Upper lobe of right lung (tissue), 1 donor: ENCODE measurements at places on chromosomes 11 and 22. TPM values are rescaled to one million over a fixed set of nuclear protein-coding genes. Genes with fewer than 3 reads are reported as not detected.

Gene DHCR7
- 105 TPM for total RNA-seq

- no peak overlapping the region for H3K4me3 ChIP-seq
- H3K27me3 ChIP-seq = no peaks in the 10 kb centered on the region
- DNase-seq = peak; percentile 69
- peaks cover 28% of the 10 kb centered on the region for H3K36me3 ChIP-seq
- no peaks in the 10 kb centered on the region for H3K4me1 ChIP-seq
- no peak overlapping the region for H3K27ac ChIP-seq
Observed at GRCh38 chr22:25172153-25172552, 27.5 kb upstream of the CRYBB3 start.

Gene OR51B2
- not detected for total RNA-seq

- no peaks in the 10 kb centered on the region for H3K4me1 ChIP-seq
- peaks cover 88% of the 10 kb centered on the region for H3K36me3 ChIP-seq
- DNase-seq = no peak
- no peaks in the 10 kb centered on the region for H3K27me3 ChIP-seq
- H3K4me3 ChIP-seq = no peak overlapping the region
- H3K27ac ChIP-seq = no peak overlapping the region
Observed at GRCh38 chr11:112042161-112042960, 17.2 kb downstream of the DLAT start.

- H3K27ac ChIP-seq = no peak overlapping the region
- no peaks in the 10 kb centered on the region for H3K4me1 ChIP-seq
- no peak for DNase-seq
- no peaks in the 10 kb centered on the region for H3K36me3 ChIP-seq
Observed at GRCh38 chr11:115181538-115181937, 322.7 kb downstream of the CADM1 start.

GRCh38 chr11:102026959-102027358 lies 20.3 kb upstream of the CFAP300 start:
- peak overlapping the region; percentile 45 for H3K27ac ChIP-seq
- no peaks in the 10 kb centered on the region for H3K36me3 ChIP-seq
- H3K27me3 ChIP-seq = no peaks in the 10 kb centered on the region
- H3K4me1 ChIP-seq = no peaks in the 10 kb centered on the region
- no peak overlapping the region for H3K4me3 ChIP-seq

Gene PKDREJ
- total RNA-seq = not detected

Gene DDI1
- total RNA-seq = not detected

DNA sequence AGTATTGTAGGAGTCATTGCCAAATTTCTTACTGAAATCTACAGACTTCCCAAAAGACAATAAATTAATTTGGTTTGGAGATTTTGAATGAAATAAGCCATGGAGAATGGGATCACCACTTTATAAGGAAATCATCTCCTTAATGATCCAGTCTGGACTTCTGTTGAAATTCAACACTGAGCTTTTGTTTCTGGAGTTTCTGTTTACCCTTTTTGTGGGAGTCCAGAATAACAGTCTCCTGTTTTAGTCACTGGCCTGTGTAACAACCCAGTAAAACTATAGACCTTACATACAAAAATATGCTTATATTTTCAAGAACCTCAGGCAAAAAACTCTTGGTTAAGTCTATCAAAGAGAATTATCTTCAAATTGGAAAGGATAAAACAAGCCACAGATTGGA lies 321.7 kb upstream of the PLET1 start:
- no peaks in the 10 kb centered on the region for H3K27me3 ChIP-seq
- no peak overlapping the region for H3K27ac ChIP-seq
- H3K4me1 ChIP-seq = no peaks in the 10 kb centered on the region
- H3K36me3 ChIP-seq = no peaks in the 10 kb centered on the region
- H3K4me3 ChIP-seq = no peak overlapping the region
- no peak for DNase-seq

GRCh38 chr11:73398132-73398526 lies 21.9 kb downstream of the RELT start:
- H3K4me1 ChIP-seq = no peaks in the 10 kb centered on the region
- peak; percentile 52 for DNase-seq
- no peak overlapping the region for H3K27ac ChIP-seq
- H3K4me3 ChIP-seq = no peak overlapping the region

- H3K4me1 ChIP-seq = no peaks in the 10 kb centered on the region
- no peaks in the 10 kb centered on the region for H3K27me3 ChIP-seq
- peak; percentile 48 for DNase-seq
- H3K36me3 ChIP-seq = no peaks in the 10 kb centered on the region
- no peak overlapping the region for H3K27ac ChIP-seq
Observed at GRCh38 chr11:1087961-1088926, 13.6 kb downstream of the MUC2 start.

- H3K36me3 ChIP-seq = no peaks in the 10 kb centered on the region
- H3K4me1 ChIP-seq = peaks cover 45% of the 10 kb centered on the region
- H3K27ac ChIP-seq = peak within 1 kb of the TSS; percentile 60
- peak within 1 kb of the TSS; percentile 64 for H3K4me3 ChIP-seq
Observed at GRCh38 chr22:23180301-23180892, at the start of gene BCR. Gene BCR, plus strand, starts transcription at chr22:23180509. Its CDS starts 452 bp downstream, at chr22:23180961.

Gene LARGE1
- total RNA-seq = 33.5 TPM

DNA sequence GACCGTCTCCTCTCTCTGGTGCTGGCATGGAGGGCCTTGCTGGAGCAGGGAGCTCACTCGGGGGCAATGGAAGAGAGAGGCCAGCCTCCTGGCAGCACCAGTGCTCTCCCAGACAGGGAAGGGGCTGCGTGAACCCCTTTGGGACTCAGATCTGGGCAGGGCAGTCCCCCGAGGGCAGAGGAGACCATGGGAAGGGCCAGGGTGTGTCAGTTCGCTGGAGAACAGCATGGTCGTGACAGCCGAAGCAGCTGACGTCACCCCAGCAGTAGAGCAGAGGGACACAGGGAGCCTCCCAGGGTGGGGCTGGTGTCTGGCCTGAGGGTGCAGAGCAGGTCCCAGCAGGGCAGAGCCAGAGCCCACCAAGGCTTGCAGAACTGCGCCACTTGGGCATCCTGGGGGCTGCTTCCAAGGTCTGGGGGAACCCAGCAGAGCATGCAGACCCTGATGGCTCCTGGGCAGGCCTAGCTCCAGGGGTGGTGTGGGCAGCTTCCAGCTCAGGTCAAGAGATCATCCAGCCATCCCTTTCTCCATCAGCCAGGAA lies 71.0 kb upstream of the KCNQ1OT1 start:
- H3K36me3 ChIP-seq = no peaks in the 10 kb centered on the region
- no peak overlapping the region for H3K4me3 ChIP-seq
- no peak overlapping the region for H3K27ac ChIP-seq
- peak; percentile 48 for DNase-seq
- no peaks in the 10 kb centered on the region for H3K4me1 ChIP-seq

Gene CRYAB
- total RNA-seq = 113 TPM

DNA sequence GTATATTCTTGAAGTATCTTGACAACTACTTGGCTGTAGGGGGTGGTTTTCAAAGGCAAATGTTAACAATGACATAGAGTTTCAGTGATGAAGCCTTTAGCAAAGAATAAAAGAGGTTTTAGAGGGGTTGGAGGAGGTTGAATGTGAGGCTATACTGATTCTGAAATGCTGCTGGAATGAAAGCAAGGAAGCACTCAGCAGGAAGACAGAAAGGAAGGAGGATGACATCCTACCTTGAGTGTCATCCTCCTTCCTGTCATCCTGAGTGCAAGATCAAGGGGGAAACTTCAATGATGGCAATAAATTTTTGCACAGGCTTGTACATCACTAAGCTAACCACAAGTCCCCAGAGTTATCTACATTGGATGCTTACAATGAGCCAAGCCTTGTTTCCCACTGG lies 120.5 kb downstream of the APIP start:
- no peaks in the 10 kb centered on the region for H3K4me1 ChIP-seq
- no peak for DNase-seq
- no peak overlapping the region for H3K27ac ChIP-seq

GRCh38 chr22:29700900-29701154 lies 19.0 kb upstream of the CABP7 start:
- no peak overlapping the region for H3K4me3 ChIP-seq
- peaks cover 6% of the 10 kb centered on the region for H3K27me3 ChIP-seq
- no peak for DNase-seq

DNA sequence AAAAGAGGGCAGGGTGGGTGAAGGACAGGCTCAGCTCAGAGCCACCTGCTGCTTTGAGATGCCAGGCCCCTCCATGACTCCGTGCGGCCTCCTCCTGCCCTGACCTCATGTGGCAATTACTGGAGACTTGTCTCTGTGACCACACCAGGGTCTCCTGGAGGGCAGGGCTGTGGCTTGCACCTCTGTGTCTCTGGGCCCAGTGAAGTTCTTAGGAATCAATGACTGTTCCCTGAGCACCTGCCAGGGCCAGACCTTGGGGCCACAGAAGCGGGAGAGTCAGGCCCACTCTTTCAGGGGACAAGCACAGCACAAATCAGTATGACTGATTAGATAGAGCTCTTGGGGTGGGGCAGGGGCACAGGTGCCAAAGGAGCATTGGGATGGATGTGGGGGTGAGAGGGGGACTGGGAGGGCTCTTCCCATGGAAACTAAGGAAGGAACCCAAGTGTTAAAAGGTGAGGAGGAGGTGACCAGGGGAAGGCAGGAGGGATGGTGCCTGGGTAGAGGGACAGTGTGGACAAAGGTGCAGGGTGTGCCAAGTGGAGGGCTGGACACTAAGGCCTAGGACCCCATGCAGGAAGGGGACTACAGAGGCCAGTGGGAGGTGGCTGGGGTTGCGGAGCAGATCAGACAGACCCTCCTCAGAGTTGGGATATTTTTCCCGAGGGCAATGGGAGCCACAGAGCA lies 77.3 kb upstream of the SHISAL1 start:
- no peaks in the 10 kb centered on the region for H3K4me1 ChIP-seq
- DNase-seq = peak; percentile 40
- H3K27ac ChIP-seq = no peak overlapping the region
- no peaks in the 10 kb centered on the region for H3K36me3 ChIP-seq
- H3K27me3 ChIP-seq = peaks cover 5% of the 10 kb centered on the region
- H3K4me3 ChIP-seq = no peak overlapping the region

DNA sequence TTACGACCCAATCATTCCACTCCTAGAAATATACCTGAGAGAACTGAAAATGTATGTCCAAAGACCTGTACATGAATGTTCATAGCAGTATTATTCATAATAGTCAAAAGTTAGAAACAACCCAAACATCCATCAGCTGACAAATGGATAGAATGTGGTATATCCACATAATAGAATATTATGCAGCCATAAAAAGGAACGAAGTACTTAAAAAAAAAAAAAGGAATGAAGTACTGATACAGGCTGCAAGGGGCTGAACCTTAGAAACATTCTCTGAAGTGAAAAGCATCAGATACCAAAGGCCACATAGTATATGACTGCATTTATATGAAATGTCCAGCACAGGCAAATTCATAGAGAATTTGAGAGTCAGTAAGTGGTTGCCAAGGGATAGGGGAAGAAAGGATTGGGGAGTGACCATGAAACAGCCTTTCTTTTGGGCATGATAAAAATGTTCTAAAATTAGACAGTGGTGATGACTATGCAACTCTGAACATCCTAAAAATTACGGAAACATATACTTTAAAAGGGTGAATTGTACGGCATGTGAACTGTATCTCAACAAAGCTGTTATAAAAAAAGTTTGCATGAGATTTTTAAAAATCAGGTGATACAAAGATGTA lies 1.8 kb downstream of the TPST2 start:
- no peak for DNase-seq
- peaks cover 34% of the 10 kb centered on the region for H3K4me1 ChIP-seq
- peak overlapping the region; percentile 88 for H3K4me3 ChIP-seq
- H3K27ac ChIP-seq = peak overlapping the region; percentile 19

DNA sequence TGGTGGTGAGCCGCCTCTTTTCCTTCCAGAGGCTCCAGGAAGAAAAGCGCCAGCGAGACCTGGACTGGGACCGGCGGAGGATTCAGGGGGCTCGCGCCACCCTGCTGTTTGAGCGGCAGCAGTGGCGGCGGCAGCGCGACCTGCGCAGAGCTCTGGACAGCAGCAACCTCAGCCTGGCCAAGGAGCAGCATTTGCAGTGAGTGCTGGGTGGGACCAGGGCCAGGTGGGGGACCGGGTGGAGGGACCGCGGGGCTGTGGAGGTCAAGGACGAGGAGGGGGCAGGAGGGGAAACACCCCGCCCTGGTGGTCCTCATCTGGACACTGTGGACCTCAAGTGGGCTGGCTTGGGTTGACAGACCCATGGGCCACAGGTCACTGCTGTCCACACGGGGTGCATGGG lies 17.4 kb downstream of the RIBC2 start:
- no peak overlapping the region for H3K27ac ChIP-seq
- H3K27me3 ChIP-seq = no peaks in the 10 kb centered on the region
- H3K4me1 ChIP-seq = peaks cover 5% of the 10 kb centered on the region
- no peak overlapping the region for H3K4me3 ChIP-seq

GRCh38 chr11:17930544-17931125 lies 82.2 kb downstream of the SERGEF start:
- no peak overlapping the region for H3K27ac ChIP-seq
- H3K4me1 ChIP-seq = no peaks in the 10 kb centered on the region
- H3K27me3 ChIP-seq = no peaks in the 10 kb centered on the region
- no peaks in the 10 kb centered on the region for H3K36me3 ChIP-seq
- DNase-seq = no peak
